ENCODE measurements at places on chromosomes 3 and 15.
A peak's percentile ranks its signal among the peaks of the same experiment; 100 is the strongest.

GRCh38 chr3:42057561-42058211, 33.5 kb upstream of the TRAK1 start:
- DNase-seq, result no peak

DNA sequence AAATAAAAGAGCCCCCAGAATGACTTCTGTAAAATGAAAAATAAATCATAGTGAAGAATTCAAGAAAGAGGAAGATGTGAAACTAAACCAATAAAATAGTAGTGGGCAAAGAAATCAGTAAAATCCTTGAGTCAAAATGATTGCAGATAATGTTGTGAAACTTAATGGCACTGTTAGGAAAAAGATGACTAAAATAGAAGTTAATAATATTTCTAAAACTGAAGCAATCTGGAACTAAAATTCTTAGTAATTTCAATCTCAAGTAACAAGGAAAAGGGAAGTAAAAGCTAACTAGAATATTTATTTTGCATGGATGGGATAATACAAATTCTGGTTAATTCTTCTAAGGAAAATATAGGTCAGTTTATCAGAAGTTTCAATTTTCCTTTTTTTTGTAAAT, 84.6 kb downstream of the TMCO5A start:
- DNase-seq, result no peak

DNA sequence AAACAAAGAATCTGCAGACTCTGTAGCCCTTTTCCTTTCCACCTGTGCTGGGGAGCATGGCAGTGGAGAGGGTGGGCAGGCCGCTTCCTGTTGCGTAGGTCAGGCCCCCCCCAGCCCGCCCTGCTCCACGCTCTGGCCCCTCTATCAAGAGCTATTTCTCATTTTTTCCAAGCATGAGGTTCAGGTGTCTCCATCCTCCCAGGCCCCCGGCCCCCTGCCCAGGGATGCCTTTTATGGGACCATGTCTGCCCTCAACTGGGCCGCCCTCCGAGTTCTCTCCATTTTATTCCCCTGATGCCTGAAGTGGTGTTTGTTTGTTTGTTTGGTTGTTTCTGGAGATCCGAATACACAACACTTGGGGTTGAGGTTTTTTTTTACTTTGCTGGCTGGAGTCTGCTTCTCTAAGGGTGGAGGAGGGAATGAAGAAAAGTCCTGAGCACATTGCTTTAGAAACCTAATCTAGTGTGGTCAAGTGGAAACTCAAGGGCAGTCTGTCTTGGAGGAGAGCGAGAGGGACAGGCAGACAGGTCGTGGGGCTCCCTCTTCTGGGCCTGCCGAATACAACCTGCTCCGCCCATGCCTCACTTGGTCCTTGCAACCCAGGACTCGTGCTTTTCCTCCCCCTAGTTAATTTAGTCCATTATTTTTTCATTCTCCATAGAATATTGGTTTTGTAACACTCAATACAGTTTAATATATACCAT, 176.5 kb upstream of the LYSMD4 start:
- DNase-seq, result no peak

DNA sequence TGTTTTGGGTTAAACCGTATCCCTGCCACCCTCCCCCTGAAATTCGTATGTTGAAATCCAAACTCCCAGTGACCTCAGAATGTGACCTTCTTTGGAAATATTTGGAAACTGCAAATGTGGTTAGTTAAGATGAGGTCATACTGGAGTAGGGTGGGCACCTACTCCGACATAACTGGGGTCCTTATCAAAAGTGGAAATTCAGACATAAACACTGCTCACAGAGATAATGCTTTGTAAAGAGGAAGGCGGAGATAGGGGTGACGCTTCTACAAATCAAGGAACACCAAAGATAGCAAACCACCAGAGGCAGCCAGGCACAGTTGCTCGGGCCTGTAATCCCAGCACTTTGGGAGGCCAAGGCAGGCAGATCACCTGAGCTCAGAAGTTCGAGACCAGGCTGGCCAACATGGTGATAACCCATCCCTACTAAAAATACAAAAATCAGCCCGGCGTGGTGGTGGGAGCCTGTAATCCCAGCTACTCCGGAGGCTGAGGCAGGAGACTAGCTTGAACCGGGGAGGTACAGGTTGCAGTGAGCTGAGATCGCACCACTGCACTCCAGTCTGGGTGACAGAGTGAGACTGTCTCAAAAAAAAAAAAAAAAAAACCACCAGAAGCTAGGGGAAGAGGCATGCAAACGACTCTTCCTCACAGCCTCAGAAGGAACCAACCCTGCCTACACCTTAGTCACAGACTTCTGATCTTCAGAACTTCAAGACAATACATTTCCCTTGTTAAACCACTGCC, 51.1 kb upstream of the CHD2 start:
- DNase-seq, result peak; percentile 79

DNA sequence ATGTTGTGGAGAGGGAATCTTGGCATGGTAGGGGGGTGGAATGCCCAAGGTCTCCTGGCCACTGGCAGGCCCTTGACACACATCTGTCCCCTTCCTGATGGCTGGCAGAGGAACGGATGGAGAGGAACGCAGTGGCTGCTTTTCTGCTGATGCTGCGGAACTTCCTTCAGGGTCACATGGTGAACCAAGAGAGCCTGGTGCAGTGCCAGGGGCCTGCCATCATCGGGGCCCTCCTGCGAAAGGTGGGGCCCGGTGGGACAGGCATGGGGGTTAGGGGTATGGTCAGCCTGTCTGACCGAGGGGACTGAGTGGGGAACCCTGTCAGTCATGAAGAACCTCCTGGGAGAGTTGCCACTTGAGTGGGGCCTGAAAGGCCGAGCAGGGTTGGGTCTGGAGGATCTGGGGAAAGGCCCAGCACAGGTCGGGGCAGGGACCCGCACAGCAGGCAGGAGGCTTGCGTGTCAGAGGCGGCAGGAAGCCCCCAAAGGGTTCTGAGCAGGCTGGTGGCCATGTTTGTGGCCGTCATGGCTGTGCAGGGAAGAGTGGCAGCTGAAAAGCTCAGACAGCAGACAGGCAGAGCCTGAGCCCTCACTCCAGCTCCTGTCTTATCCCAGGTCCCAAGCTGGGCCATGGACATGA, 18.1 kb downstream of the NBEAL2 start:
- no peak for DNase-seq

DNA sequence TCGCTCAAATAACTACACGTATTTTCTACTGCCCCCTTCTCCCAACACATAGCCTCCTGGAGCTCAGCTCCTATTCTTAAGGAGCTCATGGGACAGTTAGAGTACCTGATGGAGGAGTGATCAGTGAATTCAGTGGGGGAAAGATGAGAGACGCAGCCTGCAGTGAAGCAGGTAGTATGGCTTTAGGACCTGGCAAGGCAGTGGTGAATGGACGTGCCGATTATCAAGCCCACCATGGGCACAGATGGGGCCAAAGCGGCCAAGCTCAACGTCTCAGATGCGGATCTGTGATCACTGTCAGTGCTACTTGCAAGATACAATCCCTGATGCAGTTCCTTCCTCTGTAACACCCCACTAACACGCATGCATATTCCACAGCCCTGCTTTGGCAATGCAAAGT, 45.8 kb upstream of the ATP2B2 start:
- no peak for DNase-seq

GRCh38 chr3:143775459-143775858, 72.8 kb downstream of the SLC9A9 start:
- peak; percentile 45 for DNase-seq

DNA sequence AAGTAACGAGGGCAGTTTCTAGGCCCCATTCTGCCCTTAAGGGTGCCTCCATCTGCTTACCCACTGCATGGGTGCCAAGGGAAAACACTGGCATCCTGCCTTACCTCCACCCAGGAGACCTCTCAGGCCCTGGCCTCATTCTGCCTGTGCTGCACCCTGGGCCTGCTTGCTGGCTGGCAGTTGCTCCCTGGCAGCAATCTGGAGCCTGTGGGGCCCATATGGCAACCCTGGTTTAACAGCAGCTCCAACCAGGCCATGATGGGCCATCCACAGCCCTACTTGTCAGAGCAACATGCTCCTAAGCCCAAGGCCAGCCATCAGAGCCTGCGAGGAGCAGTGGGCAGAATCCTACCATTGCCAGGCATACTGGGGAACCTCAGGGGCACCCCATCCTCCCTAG, 3.7 kb downstream of the C3orf18 start:
- no peak for DNase-seq

- DNase-seq, result no peak
Measured at GRCh38 chr3:148395821-148396220, 301.9 kb upstream of the AGTR1 start.

GRCh38 chr15:96264801-96265515, 65.5 kb upstream of the NR2F2 start:
- peak; percentile 37 for DNase-seq

DNA sequence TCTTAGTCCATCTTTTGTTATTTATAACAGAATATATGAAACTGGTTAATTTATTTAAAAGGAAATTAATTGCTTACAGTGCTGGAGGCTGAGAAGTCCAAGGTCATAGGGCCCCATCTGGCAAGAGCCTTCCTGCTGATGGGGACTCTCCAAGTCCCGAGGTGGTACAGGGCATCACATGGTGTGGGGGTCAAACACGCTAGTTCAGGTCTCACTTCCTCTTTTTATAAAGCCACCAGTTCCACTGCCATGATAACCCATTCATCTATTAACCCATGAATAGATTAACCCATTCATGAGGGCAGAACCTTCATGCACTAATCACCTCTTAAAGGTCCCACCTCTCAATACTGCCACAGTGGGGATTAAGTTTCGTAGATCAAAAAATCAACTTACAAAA, 659.3 kb downstream of the NAALADL2 start:
- no peak for DNase-seq

DNA sequence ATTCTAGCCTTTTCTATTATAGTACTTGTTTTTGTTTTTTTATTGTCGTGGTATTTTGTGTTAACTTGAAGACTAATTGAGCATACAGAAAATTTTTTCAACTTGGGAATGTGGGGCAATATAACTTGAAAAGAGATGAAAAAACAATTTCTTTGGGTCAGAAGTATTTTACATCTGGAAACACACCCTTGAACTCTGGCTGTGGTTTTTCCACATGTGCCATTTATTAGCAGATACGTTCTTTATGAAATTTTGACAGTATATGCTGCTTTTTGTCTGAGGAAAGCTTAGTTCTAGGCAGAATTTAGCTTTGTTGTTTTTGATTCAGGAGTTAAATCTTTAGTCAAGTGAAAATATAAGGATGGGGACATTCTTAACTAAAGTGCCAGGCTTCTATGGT, 44.7 kb downstream of the TCF12 start:
- DNase-seq, result peak; percentile 68

GRCh38 chr3:129004639-129005295, 3.7 kb downstream of the EFCC1 start:
- DNase-seq, result no peak

- DNase-seq, result no peak
Measured at GRCh38 chr3:186852994-186853393, 10.5 kb downstream of the ADIPOQ start.

DNA sequence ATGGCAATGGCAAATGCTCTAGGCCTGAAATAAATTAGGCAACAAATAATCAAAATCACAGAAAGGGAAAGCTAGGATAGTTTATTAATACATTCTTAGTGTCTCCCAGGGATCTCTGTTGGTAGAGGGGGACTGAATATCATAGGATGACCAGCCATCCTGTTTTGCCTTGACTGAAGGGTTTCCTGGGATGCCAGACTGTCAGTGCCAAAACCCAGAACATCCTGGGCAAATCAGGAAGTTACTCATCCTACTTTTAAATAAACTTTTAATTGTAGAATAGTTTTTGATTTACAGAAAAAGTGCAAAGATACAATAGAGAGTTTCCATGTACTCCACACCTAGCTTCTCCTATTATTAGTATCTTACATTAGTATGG, 21.8 kb upstream of the SIAH2 start:
- DNase-seq, result no peak

GRCh38 chr3:98573181-98573728, 20.2 kb downstream of the CPOX start:
- DNase-seq, result no peak

GRCh38 chr3:158976966-158977365, 175.1 kb downstream of the MFSD1 start:
- DNase-seq, result no peak

- no peak for DNase-seq
Measured at GRCh38 chr15:91412138-91412928, 312.3 kb downstream of the SV2B start.

DNA sequence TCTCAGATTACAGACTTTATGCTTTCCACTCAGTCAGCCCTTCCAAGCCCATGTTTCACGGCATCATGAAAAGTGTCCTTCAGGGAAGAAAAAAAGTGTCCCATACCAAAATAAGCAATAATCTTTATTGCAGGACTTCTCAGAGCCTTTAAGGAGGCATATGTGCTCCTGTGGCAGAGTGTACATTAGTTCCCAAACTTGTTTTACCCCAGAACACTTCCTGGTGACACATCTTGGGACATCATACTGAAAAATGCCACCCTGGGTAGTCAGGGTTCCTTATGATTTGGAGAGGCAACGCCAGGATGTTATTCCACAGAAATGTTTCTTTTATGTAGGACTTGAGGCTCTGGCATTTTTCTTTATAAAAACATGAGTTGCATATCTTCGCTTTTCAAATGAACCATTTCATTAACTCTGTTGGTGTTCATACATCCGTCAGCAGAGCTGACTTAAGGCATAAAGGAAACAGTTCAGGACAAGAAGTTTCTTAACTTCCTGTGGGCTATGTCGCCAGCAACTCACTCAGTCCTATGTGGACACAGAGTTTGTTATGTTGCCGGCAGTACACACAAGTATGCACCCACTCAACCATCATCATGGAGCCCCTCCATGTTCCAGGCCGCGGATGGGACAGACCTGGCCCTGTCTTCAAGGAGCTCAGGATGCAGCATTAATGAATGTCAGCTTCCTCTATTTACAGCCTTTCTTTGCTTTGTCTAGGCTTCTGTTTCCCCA, 63.8 kb downstream of the CASR start:
- DNase-seq, result peak; percentile 3

All from AG10803 (cell line).